ENCODE measurements at places on chromosomes 12 and 14.
A peak's percentile ranks its signal among the peaks of the same experiment; 100 is the strongest.

GRCh38 chr14:34356264-34356654, 105.8 kb downstream of the SPTSSA start:
- DNase-seq, result no peak

GRCh38 chr12:55676707-55677106, 31.0 kb downstream of the ITGA7 start:
- DNase-seq, result no peak

GRCh38 chr12:49895773-49896172, 7.9 kb downstream of the FAIM2 start:
- no peak for DNase-seq

- peak; percentile 76 for DNase-seq
Measured at GRCh38 chr14:105944632-105945610, 418.5 kb downstream of the TMEM121 start.

GRCh38 chr12:45938566-45938965, 51.8 kb downstream of the SCAF11 start:
- no peak for DNase-seq

DNA sequence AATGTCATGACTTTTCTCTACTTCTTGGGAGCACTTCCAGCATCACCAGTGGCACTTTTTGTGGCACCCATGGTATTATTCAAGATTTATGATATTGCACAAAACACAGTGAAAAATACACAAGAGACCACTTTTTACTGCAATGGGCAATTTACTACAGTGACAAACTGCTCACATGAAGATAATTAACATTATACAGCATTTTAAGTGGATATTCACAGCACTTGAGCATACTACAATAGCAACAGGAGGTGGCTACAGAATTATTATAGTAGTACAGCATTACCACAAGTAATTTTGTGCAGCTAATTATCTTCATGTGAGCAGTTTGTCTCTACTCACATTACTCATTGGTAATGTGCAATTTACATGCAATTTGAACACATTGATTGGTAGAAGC, 18.3 kb downstream of the IL26 start:
- DNase-seq, result no peak

DNA sequence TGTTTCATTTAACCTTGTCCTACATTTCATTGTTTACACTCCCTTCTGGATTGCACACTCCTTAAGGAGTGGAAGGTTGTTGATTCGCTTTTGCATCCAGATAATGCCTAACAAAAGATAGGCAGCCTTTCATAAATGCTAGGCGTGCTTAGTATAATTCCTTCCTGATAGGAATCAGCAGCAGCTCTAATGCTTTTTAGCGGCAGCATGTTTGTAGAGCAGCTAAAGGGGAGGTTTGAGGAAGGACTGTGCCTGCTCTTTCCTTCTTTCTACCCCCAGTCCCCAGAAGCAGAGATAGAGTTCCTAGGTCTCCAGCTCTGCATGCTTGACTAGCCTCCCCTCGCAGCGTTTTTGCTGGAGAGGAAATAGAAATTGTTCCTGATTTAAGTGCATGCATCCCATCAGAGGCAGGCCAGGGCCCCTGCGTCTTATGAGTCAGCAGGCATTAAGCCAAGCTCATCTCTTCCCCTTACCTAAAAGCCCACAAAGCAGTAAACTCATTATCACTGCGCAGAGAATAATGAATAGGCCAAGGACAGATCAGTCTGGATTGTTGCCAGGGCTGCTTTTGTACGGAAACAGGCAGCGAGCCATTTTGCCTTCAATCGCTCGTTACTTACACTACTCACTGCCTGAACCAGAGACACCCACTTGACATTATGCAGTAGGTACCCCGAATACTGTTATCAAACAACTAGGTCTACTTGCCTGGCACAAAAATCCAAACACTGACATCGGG, 14.0 kb upstream of the TBPL2 start:
- DNase-seq, result no peak

- no peak for DNase-seq
Measured at GRCh38 chr12:130097798-130098255, 64.4 kb upstream of the FZD10 start.

DNA sequence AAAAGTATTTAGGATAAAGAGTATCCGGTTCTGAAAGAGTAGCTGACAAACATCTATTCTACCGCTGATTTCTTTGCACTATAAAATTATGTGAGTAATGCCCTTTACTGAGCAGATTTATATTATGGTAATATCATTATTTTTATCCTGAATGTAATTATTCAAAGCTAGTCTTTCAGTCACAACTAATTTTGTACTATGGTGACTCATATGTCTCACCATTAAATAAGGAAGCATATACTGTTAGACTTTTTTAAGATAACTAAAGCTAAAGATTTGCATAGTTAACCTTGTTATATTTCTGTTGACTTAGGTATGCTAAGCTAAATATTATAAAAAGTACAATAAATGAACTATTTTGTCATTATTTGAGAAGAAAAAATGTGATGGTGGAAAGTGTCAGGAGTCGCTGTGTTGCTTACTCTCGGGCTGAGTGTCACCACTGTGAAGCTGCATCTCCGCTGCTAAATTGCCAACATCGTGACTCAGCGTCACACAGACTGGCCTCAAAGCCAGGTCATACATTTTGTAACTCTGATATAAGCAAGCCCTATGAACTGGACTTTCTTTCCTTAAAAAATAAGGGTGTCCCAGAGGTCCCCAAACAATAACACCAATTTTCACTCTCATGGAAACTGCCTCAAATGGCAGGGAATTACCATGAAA, 69.1 kb upstream of the SSTR1 start:
- no peak for DNase-seq

DNA sequence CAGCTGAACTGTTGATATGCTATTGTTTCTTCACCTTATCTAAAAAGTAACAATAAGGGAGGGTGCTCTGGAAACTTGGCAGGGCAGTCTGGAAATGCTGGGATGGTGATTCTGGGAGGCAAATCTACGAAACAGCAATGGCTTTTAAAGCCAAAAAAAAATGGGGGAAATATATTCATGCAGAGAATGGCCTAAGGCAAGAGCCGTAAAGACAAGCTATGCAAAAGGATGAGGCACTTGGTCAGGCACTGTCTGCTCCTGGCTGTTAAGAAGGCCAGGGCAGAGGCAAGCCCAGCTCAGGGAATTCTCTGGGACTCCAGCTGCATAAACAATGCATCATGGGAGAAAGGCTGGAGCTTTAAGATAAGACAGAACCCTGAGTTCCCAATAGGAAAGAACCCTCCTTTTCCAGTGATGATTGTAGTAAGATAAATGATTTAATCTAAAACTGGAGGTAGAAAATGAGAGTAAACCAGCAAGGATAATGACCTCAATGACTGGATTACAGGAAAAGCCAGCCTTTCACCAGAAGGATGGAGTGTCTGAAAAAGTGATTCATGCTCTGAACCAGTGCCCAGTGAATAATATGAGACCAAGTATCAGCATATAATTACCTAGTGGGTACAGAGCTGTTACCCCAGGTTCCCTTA, 46.0 kb downstream of the ITPR2 start:
- no peak for DNase-seq

- no peak for DNase-seq
Measured at GRCh38 chr14:85129921-85130320, 400.0 kb upstream of the FLRT2 start.

GRCh38 chr12:39892146-39892545, 213.7 kb downstream of the SLC2A13 start:
- DNase-seq, result no peak

DNA sequence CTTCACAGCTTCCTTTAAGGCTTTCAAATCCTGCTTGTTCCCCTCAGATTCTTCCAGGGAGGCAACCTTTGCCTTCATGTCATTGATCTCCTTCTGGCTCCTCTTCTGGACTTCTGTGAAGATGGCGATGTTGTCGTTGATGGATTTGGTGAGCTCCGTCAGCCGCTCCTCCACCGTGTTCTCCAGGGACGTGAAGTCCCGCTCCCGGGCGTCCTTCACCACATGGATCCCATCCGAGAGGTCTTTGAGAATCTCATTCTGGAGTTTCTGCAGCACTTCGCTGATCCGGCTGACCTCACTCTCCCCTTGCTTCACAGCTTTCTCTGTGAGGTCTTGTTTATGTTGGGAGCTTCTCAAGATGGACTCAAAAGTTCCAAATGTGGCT, 7.9 kb downstream of the CKAP4 start:
- no peak for DNase-seq

DNA sequence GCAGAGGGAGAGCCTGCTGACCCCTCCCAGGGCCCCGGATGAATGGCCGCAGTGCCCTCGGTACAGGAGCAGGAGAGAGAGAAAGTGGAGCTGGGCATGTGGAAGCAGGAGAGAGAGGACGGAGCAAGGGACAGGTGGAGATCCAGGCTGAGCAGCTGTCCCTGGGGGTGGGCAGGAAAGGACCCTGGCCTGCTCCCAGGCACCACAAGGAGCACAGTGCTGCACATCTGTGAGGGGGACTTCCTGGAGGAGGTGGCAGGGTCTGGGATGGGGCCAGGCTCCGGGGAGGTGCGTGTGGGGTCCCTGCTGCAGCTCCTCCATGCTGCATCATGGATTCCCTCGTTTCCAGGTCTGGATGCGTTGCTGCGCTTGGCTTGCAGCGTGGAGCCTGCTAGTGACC, 13.0 kb upstream of the DLK1 start:
- DNase-seq, result no peak

GRCh38 chr12:91922139-91922538, 223.5 kb downstream of the BTG1 start:
- no peak for DNase-seq

- DNase-seq, result no peak
Measured at GRCh38 chr12:42373669-42374068, 47.7 kb downstream of the PPHLN1 start.

DNA sequence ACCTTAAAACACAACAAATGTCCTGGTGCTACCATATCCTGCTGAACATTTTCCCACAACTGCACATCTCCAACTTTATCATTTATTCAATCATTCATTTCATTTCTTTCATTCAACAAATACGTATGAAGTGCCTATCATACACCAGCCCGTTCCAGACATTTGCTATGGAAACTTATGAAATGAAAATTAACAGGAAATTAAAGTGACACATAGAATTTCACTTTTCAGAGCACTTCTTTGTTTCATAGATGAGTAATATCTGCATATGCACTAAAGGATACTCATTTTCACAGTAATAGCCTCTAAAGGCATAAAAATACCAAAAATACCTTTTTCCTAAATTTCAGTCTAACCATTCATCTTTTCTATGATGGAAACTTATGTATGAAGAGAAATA, 12.6 kb downstream of the CNIH1 start:
- DNase-seq, result no peak

DNA sequence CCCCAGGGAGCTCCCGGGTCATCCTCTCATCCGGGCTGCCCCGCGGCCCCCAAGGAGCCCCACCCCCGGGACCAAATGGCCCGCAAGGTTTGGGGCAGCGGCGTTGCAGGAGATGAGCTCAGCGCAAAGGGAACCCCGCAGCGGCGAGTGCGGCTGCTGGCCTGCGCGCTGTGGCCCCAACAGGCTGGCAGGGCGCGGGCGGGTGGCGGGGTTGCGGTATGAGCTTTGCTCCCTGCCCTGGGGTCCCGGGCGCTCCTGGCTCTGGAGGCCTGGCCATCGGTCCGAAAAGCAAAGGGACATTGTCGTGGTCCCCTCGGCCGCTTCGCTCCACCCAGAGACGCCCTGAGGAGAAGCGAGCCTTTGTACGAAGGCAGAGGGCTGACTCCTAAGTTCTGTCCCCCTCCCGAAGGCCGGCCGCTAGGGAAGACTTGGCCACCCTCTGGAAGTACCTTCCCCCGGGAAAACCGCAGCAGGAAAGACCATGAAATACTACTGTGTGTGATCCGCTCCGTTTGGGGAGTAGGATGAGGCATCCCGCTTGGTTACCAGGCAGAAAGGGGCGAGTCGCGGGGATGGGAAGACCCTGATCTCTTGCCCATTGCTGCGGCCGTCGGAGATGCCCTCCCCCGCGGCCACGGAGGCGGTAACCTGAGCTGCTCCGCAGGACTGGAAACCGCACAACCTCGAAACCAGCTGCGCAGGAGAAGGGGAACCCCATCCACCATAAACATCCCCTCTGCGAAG, 620 bp upstream of the NID2 start:
- DNase-seq, result no peak

GRCh38 chr12:11805680-11806079, 156.2 kb downstream of the ETV6 start:
- no peak for DNase-seq

- peak; percentile 52 for DNase-seq
Measured at GRCh38 chr14:58637391-58638230, at the start of gene DACT1. Gene DACT1 (plus strand): TSS chr14:58637962. CDS start chr14:58638203, 241 bp downstream.

GRCh38 chr14:28308734-28309133, 457.9 kb upstream of the FOXG1 start:
- DNase-seq, result no peak

- DNase-seq, result no peak
Measured at GRCh38 chr12:86719381-86719780, 463.2 kb upstream of the MGAT4C start.

DNA sequence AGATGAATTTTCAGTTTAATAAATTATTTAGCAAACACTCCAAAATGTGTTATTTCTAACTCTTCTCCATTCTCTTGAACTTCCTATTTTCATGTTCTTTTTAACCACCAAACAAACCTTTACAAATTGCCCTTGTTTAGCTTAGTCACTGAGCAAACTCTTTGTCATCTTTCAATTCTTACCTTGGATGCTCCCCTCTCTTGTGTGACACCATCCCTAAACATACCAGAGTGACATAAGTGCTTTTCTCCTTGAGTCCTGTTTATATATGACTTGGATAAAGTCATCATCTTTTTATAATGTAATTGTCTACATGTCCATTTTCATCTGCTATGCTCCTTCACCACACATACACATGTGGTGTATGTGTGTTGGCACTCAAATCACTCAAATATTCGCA, 3.4 kb upstream of the TMEM19 start:
- DNase-seq, result no peak

- no peak for DNase-seq
Measured at GRCh38 chr12:82757059-82757458, 70.4 kb downstream of the TMTC2 start.

GRCh38 chr12:68349921-68350606, 17.9 kb upstream of the MDM1 start:
- DNase-seq, result no peak

- DNase-seq, result no peak
Measured at GRCh38 chr14:90778571-90779255, 37.5 kb downstream of the TTC7B start.

- no peak for DNase-seq
Measured at GRCh38 chr12:33828326-33828725, 194.0 kb upstream of the ALG10 start.

- peak; percentile 82 for DNase-seq
Measured at GRCh38 chr14:106790189-106791036, 1264.0 kb downstream of the TMEM121 start.

- DNase-seq, result no peak
Measured at GRCh38 chr12:68406134-68406576, 74.0 kb upstream of the MDM1 start.

- no peak for DNase-seq
Measured at GRCh38 chr14:98167705-98168104, 1104.3 kb downstream of the BCL11B start.

Data from stimulated activated CD4-positive, alpha-beta T cell treated with anti-CD3 and anti-CD28 coated beads, Interleukin-15, amount 100 ng/mL, for 48 hours (primary cell).